ENCODE measurements at places on chromosomes 1 and 21.

GRCh38 chr21:42541174-42541573 lies 27.5 kb downstream of the SLC37A1 start:
- DNase-seq = no peak

GRCh38 chr1:92538048-92538412 lies 51.3 kb upstream of the GFI1 start:
- no peak for DNase-seq

GRCh38 chr1:21517161-21517589 lies 8.0 kb downstream of the ALPL start:
- no peak for DNase-seq

DNA sequence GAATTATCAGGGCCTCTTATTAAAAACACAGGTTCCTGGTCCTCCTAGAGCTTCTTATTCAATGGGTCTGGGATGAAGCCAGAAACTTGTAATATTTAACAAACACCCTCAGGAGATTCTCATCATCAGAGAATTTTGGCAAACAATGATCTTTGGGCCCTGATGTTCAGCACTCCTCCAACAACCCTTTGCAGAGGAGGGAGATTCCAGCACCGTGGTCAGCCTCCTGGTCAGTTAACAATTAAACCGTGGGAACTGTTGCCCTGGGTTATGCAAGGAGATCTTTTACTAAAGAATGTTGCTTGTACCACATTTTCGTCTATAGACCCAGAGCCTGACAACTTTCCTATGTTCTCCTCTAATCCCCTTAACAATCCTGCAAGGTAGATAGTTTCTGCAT lies 294.4 kb downstream of the PLPP3 start:
- no peak for DNase-seq

GRCh38 chr1:228367798-228368791 lies 38.5 kb downstream of the TRIM11 start:
- DNase-seq = no peak

GRCh38 chr21:36626791-36627190 lies 72.1 kb upstream of the SIM2 start:
- no peak for DNase-seq

- DNase-seq = no peak
Measured at GRCh38 chr1:210698661-210699060, 370.0 kb downstream of the HHAT start.

DNA sequence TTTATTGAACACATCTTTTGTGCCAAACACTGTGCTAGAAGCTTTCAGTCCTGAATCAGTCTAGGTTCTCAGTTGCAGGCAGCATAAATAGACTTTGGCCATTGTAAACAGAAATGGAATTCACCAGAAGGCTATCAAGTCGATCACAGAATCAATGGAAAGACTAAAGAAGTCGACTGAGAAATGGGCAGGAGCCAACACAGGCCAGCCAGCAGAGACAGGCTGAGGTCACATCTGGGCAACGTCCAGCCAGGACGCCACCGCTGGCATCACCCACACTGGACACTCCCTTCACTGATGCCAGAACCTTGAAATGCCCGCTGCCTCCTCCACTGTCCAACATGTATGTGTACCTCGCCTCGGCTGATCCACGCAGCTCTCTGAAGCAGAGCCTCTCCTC lies 5.5 kb upstream of the CNTN2 start:
- DNase-seq = no peak

DNA sequence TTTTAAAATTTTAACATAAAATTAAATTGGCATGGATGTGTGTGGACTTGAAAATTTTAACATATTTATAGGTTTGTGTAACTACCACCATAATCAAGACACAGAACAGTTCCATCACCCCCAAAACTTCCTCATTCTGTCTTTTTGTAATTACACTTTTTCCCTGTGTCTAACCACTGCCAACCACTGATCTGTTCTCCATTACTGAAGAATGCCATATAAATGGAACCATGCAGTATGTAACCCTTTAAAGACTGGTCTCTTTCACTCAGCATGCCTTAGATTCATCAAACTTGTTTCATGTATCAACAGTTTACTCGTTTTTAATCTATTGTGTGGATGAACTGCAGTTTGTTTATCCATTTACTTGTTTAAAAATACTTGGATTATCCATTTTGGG lies 13.0 kb upstream of the AHCYL1 start:
- no peak for DNase-seq

- DNase-seq = no peak
Measured at GRCh38 chr1:73820843-73821242, 377.1 kb downstream of the LRRIQ3 start.

- no peak for DNase-seq
Measured at GRCh38 chr1:204255225-204255624, 41.4 kb upstream of the GOLT1A start.

All from activated CD4-positive, CD25-positive, alpha-beta regulatory T cell treated with anti-CD3 and anti-CD28 coated beads, Interleukin-2, amount 50 U/mL, for 72 hours (primary cell).